ENCODE measurements at places on chromosomes 3 and 15.

GRCh38 chr15:22945071-22945470 is 35.1 kb downstream of the CYFIP1 start:
- DNase-seq = no peak

DNA sequence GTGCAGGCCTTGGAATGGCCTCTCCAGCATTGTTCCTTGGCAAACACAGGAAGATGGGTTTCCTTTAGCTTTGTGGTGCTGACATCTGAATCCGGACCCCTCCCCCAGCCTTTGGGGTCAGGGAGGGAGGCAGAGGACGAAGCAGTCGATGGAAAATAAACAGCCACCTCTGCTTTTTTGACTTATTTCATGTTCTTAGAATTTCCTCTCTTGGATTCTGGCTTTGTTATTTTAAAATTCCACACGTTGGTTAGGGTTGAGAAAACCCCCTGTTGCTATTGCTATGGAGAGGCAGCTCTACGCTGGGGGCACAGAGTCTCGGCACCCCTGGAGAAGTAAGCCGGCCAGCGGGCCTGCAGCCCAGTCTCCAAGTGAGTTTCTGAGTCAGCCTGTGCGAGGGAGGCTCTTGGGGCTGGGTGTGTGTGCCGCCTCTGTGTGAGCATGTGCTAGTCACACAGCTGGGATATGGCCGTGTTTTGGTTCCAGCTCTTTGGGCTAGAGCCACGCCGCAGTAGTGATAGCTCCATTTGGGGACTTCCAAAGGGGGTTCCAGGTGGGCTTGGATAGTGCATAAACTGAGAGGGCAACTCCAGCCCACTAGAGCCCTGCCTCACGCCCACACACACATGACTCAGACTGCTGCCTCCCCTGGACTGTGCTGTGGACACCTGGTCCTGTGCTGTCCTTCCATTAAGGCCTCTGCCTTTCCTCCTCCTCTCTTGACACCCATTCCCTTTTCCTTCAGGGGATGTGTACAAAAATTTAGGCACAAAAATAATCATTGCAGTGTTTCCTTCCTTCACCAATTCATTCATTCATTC is 58.8 kb downstream of the AMOTL2 start:
- no peak for DNase-seq

DNA sequence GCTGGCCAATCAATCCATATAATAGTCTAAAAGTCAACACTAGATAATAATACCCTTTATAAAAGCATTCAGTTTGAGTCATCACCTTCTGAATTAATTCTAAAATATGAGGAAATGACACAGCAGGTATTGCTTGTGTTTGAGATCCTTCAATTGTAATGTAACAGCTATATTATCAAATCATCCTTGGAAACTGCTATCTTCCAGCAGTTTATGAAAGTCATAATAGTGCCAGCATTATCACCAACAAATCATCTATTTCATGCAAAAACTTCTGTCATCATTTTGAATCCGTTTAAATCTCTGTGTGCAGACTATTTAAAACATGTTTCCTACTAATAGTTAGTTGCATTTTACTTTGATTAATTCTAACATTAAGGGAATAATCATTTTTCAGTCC is 468.7 kb downstream of the CADM2 start:
- no peak for DNase-seq

DNA sequence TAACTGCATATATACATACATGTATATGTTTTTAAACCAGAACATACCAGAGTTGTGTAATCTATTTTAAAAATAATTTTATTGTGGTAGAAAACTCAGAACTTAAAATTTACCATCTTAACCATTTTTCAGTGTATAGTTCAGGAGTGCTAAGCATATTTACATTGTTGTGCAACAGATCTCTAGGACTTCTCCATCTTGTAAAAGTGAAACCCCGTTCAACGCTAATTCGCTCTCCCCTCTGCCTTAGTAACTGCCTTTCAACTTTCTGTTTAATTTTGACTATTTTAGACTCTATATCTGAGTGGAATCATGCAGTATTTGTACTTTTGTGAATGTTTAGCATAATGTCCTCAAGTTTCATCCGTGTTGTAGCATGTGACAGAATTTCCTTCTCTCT is 51.8 kb upstream of the SSR3 start:
- DNase-seq = no peak

DNA sequence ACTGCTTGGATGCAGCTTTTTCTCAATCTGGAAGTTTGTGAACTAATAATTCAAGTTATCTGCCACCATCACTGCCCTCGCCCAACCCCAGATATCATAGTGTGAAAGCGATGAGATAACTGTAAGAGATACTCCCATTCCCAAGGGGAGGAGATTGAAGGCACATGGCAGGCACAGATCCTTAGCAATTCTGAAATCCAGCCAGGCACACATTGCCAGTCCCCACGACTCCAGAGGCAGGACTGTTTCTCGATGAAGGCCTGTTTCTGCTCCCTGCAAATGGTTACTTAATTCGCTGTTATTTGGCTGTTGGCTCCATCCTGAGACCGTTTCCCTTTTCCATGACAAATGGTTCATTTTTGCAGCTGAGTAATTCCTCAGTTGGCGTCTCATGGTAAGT is 63.2 kb upstream of the NEDD4 start:
- no peak for DNase-seq

GRCh38 chr3:72191209-72191960 is 406.4 kb upstream of the PROK2 start:
- no peak for DNase-seq

- no peak for DNase-seq
Measured at GRCh38 chr15:101531170-101531569, 41.7 kb upstream of the PCSK6 start.

DNA sequence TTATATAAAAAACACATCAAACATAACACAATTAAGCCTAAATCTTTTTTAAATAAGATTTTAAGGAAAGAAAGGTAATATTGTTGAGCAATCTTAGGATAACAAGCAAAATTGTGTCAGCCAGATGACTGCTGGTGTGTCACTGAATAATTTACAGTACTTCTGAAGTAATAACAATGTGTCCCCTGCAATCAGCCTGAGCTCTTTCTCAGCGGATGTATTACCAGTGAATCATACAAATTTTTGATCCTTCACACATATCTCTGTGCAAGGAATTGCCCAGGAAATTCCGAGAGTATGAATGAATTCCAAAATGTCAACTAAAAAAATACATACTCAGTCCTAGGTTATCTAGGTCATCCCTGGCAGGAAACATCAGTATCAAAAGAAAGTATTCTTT is 76.6 kb upstream of the PTX3 start:
- no peak for DNase-seq

DNA sequence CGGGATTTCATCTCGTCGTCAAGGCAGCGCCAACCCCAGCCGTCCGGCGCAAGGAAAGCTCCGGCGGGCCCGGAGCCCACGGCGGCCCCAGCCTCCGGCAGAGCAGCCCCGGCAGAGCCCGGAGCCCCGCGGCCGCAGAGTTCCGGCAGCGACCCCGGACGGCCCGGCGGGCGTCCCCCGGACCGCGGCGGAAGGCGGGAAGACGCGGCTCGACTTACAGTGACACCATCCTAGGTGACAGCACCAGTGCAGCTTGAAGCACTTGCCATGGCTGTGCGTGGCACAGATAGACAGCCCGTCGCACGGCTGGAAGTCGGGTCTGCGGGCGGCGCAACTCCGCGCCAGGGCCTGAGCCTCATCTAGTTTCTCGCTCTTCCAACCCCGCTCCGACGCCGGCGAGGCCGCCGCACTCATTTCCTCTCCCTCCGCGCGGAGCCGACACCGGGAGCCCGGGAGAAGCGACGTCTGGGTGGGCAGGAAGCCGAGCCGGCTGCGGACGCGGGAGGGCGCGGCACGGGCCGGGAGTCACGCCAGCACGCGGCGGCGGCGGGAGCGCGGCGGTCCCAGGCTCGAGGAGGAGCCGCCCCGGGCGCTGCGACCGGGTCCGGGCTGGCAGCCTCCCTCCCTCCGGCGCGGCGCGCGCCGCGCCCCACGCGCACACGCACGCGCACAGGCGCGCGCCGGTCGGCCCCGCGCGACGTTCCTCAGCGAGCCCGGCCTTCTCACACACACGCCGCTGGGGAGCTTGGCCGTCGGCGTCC is at the start of gene C3orf70:
C3orf70 (minus strand) TSS at position 651 of the 761 bp plus-strand sequence; CDS start at position 414, 237 bp downstream.
- no peak for DNase-seq

- DNase-seq = no peak
Measured at GRCh38 chr15:69093127-69093526, 67.3 kb upstream of the GLCE start.

DNA sequence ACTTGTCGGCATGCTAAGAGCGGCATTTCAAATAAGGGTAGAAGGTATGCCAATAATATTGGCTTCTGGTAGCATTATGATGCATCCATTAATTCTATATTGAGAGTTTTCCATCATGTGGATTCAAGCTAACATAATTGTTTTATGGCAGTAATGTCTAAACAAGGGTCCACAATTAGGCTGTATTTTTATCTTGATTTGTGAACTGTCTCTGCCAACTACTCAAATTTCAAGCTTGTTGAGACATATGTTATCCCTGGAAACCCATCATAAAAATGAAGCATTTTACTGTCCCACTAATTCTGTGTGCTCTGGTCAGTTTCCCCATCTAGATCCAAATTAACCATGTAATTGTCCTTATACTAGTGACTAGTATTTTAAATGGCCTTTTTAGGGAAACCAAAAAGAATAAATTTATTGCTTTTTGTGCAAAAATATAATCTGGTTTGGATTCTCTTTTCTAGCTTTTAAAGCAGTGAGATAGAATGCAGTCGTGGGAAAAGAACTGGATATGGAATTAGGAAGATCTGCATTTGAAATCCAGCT is 1.2 kb upstream of the OSTN start:
- DNase-seq = no peak

GRCh38 chr15:66306381-66306780 is 13.0 kb downstream of the DIS3L start:
- no peak for DNase-seq

DNA sequence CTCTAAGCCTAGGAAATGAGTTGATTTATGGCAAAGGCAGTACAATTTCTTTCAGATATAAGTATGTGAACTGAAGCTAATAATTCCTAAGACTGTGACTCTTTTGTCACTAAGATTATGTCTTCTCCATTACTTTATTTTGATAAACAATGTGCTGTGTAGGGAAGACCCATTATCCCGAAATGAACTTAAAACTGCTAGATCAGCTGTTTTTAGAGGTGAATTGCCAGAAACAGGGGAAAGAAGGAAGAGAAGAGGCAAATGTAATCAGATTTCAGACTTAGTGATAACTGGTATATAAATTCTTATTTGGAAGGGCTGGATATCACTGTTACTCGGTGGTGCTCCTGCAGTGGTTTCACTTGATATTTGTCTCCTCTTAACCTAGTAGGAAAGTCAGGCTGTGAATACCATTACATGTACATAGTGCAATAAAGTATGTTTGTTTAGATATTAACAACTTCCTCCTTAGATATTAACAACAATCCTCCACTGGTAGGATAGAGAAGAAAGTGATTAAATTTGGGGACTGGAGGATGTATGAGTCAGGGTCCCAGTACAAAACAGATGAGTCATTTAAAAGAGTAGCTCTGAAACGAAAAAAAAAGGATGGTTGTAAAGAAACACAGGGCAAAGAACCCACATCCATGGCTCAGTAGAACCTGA is 338.5 kb upstream of the KCNH8 start:
- DNase-seq = no peak

- DNase-seq = no peak
Measured at GRCh38 chr15:69145694-69146492, 14.5 kb upstream of the GLCE start.

- no peak for DNase-seq
Measured at GRCh38 chr3:193317682-193318300, 60.8 kb downstream of the ATP13A5 start.

DNA sequence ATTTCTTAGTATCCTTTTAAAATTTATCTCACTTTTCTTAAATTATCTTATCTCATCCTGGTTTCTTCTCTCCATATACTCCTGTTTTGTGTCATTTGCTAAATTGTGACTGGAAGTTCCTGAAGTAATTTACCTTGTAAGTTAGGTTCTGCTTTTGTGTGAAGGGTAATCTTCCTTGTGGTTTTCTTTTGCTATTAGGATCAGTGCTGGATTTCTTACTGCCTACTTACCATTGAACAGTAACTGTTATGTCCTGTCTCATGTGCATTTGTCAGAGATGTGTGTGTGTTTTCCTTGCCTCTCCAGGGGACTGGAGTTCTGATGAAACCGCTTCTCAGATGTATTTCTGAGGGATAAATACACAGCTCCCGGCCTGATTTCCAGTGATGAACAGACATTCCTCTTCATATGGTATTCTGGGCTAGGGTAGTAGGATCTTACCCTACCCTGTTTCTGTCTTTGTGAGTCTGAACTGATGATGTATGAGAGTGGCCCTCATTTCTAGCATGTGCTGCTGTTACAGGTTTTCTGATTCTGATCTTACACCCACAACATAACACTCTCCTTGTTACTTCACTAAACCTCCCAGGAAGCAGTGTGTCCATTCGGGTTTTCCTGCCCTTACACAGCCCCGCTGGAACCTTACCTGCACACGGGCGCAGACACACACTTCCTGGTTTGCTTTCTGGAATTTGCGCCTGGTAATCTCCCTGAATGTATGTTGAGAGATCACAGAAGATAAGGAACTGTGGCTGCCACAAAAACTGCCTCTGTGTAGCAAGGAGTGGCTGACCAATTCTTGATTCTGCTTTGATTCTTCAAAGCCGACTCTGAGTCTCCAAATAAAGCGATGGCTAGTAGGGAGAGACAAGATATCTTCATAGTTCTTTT is 14.7 kb downstream of the PAK2 start:
- DNase-seq = no peak

GRCh38 chr3:184942735-184943134 is 130.8 kb downstream of the VPS8 start:
- no peak for DNase-seq

GRCh38 chr3:166706094-166706493 is 674.0 kb downstream of the ZBBX start:
- no peak for DNase-seq

All from activated CD8-positive, alpha-beta memory T cell treated with anti-CD3 and anti-CD28 coated beads for 1 hour (primary cell).